BE2C (cell line): ENCODE measurements at places on chromosomes 3 and 15.
A peak's percentile ranks its signal among the peaks of the same experiment; 100 is the strongest.

GRCh38 chr3:190716211-190716610 is 146.3 kb downstream of the GMNC start:
- no peak for DNase-seq

DNA sequence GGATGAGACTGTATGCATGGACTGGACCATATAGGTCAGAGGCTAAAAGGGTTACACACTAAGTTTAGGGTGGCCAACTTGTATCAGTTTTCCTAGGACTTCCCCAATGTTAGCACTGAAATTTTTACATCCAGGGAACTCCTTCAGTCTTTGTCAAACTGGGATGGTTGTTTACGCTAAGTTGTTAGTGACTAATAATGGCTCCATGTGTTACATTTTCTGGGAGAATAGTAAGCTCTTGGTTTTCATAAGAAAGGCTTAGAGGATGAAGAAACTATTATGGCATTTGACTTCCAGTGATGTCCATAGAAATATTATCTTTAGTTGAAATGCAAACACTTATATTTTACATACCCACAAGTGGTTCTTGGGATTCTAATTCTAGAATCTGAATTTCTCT is 57.9 kb upstream of the ST3GAL6 start:
- DNase-seq = no peak

DNA sequence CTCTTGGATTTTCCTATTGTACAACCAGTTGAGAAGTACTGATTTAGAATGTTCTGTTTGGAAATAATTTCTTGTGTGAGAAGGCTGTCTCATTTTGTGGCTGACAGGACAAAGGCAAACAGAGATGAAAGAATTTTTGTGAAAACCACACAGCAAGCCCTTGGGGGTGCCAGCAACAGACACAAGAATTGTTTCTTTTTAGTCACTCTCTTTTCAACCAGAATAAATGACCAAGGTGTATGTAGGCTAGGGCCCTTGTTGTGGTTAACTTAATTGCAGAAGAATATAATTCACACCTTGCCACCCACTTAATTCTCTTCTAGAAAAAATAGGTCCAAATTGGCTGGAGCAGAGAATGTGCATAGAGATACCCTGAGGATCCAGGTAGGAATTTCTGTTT is 329.4 kb upstream of the TBC1D5 start:
- no peak for DNase-seq

GRCh38 chr3:28799084-28799483 is 450.5 kb upstream of the AZI2 start:
- DNase-seq = peak; percentile 6

DNA sequence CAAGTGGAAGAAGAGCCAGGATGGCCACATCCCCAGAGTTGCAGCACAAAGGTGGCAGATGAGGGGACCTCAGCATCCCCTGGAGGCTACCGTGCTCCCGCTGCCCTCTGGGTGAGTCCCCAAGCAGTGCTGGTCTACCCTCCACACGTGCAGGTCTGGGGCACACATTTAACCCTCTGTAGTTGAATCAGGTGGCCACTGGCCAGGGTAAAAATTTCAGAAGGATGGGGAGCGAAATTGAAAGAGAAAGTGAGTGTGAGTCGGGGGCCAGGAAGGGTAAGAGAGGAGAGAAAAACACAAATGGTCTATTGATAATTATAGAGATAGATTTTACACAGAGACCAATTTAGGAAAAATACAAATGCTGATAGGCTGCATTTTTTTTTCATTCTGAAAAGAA is 139.5 kb upstream of the EIF1B start:
- no peak for DNase-seq

DNA sequence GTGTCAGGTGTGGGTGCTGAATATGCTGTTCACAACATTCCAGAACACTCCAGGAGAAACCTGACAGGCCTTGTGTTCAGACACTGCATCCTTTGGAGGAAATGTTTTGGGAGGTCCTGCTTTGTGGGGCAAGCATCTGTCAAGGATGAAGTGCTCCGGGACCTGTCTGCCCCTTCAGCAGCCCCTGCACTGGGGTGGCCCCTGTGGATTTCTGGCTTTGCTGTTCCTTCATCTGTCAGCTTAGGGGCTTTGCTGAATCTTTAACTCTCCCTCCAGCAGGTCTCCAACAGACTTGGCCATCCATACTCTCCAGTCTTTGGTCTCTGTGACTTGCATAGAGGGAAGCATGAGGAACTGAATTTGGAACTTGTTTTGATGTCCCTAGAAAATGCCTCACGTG is 3.1 kb downstream of the PRR23E start:
- no peak for DNase-seq

DNA sequence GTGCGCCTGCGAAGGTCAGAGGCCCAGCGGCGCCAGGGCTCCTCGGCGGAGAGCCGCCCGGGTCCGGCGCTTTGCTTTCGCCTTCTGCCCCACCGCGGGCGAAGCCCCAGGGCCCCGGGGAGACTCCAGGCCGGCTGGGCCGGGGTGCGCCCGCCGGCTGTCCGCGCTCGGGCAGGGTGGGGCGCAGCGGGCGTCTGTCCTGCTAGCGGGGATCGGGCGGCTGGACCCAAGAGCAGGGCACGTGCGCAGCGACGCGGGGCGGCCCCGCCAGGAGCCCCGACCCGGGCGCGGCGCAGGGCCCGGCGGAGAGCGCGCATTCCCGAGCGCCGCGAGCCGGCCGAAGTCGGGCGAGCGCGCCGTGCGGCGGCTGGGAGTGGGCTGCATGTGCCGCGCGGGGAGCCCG is 569 bp upstream of the ALDH1A3 start:
- DNase-seq = peak; percentile 35

DNA sequence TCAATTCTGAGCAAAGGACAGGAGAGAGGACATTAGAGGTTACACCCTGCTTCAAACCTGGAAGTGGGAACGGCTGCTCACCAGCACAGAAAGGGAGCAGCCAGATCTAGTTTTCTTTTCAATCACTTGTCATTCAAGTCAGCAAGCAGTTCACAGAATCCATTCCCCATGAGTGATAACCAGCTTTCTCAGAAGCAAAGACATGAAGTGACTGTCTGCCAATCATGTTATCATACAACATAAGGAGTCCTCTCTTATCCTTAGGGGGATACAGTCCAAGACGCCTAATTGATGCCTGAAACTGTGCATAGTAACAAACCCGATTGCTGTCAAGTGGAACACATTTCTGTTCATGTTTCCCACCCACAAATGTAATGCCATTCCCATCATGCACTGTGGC is 54.7 kb downstream of the FAM98B start:
- DNase-seq = no peak
